ENCODE measurements at places on chromosomes 13 and 19.

DNA sequence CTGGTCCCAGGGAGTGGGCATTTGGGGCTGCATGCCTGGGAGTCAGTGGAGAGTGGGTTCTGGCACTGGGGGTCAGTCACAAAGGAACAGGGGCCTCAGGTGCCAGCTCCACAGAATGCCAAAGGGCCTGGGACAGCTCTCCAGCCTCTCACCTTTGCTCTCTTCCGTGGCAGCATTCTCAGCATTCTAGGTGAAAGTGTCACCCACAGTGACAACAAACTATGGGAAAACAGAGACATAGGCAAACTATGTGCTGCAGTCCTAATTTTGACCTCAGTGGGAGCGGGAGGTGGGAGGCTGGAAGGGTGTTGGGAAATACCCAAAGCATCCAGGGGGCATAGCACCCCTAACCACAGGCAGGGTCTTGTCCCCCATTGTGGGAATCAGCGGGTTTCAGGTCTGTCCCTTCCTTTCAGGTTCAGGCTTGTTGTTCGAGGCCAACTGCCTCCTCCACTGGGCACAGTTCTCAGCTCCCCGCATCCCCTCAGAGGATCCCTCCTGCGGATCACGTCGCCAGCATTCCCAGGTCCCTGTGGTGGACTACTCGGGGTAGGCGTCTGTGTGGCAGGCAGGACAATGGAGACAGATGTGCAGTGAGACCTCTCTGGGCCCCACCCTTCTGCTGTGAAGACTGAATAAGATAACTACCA is 52.4 kb downstream of the TSHZ3 start:
- DNase-seq: no peak

- DNase-seq: no peak
These were observed 36.4 kb upstream of the SERPINE3 start for GRCh38 chr13:51303063-51303552.

- no peak for DNase-seq
These were observed 466.7 kb downstream of the TSHZ3 start for GRCh38 chr19:30882411-30883005.

DNA sequence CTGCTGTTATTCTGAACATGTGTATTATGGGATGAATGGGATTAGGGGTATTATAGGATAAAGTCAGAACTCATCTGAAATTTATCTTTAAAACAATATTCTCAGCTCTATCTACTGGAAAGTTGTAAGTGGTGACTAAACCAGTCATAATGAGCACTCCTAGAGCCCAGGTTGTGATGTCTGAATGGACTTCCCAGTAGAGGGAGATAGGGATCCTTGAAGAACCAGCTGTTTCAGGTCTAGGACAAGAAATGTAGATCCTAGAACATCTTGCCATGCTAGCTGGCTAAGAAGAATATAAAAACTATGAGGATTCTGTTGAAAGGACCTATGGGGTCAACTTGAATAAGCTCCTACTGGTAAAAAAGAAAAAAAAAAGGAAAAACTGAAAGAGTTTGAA is 310.8 kb downstream of the SLC7A1 start:
- no peak for DNase-seq

DNA sequence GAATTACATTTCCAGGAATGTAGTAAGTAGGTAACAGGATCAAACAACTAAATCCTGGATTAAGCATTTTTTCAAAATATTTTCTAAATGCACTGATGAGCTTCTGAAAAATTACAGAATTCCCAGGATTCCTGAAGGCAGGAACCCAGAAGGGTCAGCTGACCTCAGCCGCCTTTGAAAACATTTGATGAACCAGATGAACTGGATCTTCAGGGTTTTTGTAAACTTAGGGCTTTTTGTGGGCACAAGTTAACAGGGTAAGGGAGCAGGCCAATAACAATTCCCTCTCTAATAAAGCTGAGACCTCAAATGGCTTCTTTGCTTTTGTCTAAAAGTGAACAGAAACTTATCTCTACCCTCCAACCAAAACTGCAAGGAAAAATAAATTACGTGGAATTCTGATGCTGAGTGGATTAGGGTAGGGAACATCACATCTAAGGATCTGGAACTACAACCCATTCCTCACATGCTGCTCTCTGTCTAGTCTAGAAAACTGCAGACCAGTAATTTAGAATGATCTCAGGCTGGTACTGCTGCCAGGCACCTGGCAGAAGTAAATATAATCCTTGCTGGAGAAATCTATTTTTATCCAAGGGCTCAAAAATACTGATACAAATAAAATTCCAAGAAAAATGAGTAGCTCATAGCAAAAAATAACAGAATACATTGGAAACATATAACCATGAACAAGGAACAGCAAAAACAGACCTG is 48.2 kb upstream of the N4BP2L1 start:
- DNase-seq: no peak

GRCh38 chr13:112722433-112723263 is 32.8 kb downstream of the ATP11A start:
- no peak for DNase-seq

- no peak for DNase-seq
These were observed 71.9 kb upstream of the ZNF724 start for GRCh38 chr19:23321953-23322549.

- no peak for DNase-seq
These were observed 340.6 kb downstream of the ENOX1 start for GRCh38 chr13:43446126-43446525.

DNA sequence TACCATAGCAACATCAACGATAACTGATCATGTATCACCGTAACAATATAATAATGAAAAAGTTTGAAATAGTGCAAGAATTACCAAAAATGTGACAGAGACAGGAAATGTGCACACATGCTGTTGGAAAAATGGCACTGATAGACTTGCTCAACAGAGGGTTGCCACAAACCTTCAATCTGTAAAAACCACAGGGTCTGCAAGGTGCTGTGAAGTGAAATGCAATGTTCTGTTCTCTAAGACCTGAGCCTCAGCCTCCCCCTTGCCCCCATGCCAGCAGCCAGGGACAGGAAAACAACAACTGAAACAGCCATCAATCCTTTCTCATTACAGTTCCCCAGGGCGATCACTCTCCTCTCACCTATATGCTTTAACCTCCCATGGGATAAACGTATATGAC is 88.4 kb downstream of the USP12 start:
- no peak for DNase-seq

- no peak for DNase-seq
These were observed 21.3 kb upstream of the TINCR start for GRCh38 chr19:5588906-5589676.

- DNase-seq: peak; percentile 69
These were observed 7.7 kb downstream of the PLEKHF1 start for GRCh38 chr19:29672933-29673336.

DNA sequence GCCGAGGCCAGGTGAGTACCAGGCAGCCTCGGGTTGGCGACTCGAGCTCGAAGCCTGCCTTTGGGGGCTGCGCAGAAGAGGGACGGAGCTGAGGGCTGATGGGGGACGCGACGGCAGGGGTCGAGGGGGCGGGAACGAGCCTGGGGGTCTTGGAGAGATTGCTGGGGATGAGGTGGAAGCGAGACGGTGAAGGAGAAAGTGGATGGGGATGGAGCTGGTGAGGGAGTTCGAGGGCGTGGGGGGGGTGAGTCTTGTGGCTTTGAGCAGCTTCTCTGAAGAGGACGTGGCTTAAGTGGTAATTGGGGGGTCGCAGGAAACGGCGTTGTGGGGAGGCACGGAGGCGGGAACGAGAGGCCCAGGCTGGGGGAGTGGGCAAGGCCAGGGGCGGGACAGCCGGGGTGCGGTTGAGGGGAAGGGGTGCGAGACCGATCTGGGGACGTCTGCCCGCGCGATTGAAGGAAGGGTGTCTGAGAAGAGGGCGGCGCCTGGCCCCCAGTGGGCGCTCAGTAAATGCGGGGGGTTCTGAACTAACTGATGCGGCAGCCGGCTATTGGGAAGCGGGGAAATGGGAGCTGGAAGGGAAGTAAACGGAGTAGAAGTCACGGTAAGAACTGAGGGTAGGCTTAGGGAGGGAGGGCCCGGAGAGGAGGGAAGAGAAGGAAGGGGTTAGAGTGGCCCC is 426 bp downstream of the MYO9B start:
- DNase-seq: no peak
